ENCODE measurements at places on chromosomes 16 and 17.

GRCh38 chr16:22355487-22355908, 18.9 kb downstream of the CDR2 start:
- H3K36me3 ChIP-seq = peaks cover 1% of the 10 kb centered on the region
- no peak overlapping the region for H3K4me3 ChIP-seq
- peaks cover 40% of the 10 kb centered on the region for H3K4me1 ChIP-seq
- no peaks in the 10 kb centered on the region for H3K27me3 ChIP-seq

DNA sequence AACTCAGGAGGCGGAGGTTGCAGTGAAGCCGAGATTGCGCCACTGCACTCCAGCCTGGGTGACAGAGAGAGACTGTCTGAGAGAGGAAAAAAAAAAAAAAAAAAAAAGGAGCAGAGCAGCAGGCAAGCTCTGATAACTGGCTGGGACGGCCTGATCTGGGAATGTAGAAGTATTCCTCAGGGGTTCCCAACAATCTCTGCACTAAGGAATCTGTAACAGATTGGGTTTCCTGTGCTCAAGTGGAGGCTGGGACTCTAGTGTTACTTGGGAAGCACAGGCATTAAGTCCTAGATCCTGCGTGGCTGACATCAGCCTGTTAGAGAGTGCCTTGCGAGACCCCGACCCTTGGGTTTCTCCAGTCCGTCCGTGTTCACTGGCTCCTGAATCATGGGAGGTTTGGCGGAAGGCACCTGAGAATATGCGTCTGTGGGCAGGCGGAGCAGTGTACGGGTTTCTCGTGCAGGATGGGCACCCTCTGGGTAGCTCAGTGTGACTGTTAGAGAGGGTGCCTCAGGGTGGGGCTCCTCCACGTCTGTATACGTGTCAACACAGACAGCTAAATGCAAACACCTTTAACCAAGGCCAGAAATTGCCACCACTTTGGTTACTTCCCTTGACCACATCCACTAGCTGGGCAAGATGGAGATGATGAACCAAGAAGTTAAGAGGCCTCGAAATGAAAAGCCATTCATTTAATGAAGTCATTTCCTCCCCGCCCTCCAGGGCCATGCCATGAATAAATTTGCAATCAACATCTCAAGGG, 174.9 kb upstream of the RPL38 start:
- no peak overlapping the region for H3K27ac ChIP-seq
- DNase-seq = no peak
- peaks cover 3% of the 10 kb centered on the region for H3K27me3 ChIP-seq
- H3K36me3 ChIP-seq = no peaks in the 10 kb centered on the region

DNA sequence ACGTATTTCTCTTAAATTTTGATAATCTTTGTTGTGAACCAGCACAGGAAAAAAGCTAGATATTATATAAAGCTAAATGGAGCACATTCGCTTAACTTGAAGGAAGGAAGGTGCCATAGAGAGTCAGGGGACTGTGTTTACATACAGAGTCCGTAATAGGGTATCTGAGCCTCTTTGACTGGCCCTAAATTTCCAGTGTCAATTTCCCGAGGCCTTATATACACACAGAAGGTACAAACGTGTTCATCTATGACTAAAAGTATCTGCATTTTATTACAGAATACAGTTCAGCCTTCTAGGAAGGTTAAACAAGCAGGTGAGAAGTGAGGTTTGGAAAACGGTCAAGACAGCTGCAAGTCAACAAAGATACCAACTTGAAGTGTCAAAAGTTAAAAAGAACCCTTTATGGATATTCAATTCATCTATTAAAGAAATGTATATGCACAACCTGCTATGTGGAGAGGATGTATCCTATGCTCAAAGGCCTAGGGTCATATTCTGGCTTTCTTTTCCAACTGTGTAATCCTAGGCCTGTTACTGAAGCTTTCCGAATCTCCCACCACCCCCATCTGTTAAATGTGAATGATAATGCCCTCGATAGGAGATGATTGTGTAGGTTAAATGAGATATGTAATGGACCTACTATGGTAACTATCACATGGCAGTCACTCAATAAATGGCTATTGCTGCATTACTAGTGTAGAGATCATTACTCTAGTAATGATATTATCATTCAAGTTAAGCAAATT, 263.7 kb upstream of the MAF start:
- H3K27ac ChIP-seq = no peak overlapping the region
- H3K4me3 ChIP-seq = no peak overlapping the region
- no peaks in the 10 kb centered on the region for H3K4me1 ChIP-seq
- DNase-seq = no peak
- no peaks in the 10 kb centered on the region for H3K27me3 ChIP-seq

GRCh38 chr17:47622180-47622549, 27.6 kb upstream of the KPNB1 start:
- H3K27me3 ChIP-seq = no peaks in the 10 kb centered on the region
- H3K27ac ChIP-seq = no peak overlapping the region
- H3K4me3 ChIP-seq = no peak overlapping the region

DNA sequence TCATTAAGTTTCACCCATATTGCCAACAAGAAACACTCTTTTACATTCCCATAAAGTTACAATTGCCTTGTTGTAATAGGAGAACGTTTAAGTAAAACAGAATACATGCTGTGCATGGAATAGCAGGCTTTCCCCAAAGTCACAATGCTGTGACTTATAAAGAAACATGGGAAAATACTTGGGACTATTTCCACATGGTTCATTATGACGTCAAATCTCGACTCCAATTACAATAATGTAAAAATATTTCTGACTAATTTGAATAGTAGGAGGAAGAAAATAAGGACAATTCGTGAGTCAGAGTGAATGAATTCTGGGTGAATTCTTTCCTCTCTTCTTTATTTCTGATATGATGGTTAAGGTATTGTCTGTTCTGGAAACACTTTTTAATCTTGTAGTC, 52.8 kb downstream of the CDH11 start:
- no peak overlapping the region for H3K27ac ChIP-seq
- no peaks in the 10 kb centered on the region for H3K27me3 ChIP-seq
- H3K4me3 ChIP-seq = no peak overlapping the region
- no peak for DNase-seq
- H3K36me3 ChIP-seq = no peaks in the 10 kb centered on the region

DNA sequence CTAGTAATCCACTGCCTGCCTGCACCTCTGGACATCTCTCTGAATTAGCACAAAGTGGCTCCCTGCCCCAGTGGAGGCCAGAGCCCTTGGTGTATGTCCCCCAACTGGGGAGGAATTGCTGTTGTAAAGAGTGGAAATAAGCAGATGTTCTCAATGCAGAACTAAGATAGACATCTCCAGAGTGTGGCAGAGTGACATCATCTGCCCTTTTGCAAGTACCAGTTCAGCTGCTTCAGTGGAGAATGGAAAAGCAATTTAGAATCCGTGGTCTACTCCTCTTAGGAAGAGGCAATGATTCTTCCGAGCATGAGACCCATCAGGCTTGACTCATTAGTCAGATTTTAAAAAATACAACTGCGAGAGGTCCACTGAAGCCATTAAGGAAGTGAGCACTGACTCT, 1512.0 kb upstream of the GOT2 start:
- H3K27me3 ChIP-seq = no peaks in the 10 kb centered on the region
- no peaks in the 10 kb centered on the region for H3K4me1 ChIP-seq
- H3K36me3 ChIP-seq = no peaks in the 10 kb centered on the region
- H3K4me3 ChIP-seq = no peak overlapping the region

- peaks cover 4% of the 10 kb centered on the region for H3K4me1 ChIP-seq
- no peaks in the 10 kb centered on the region for H3K36me3 ChIP-seq
- no peak overlapping the region for H3K4me3 ChIP-seq
- no peak for DNase-seq
These were observed 4.7 kb upstream of the CMTR2 start for GRCh38 chr16:71293919-71294318.

- no peak overlapping the region for H3K27ac ChIP-seq
- no peaks in the 10 kb centered on the region for H3K4me1 ChIP-seq
- DNase-seq = no peak
- no peaks in the 10 kb centered on the region for H3K36me3 ChIP-seq
- no peaks in the 10 kb centered on the region for H3K27me3 ChIP-seq
- no peak overlapping the region for H3K4me3 ChIP-seq
These were observed 44.3 kb downstream of the SLC6A2 start for GRCh38 chr16:55700067-55700466.
